ENCODE measurements at places on chromosomes 12 and 14.

DNA sequence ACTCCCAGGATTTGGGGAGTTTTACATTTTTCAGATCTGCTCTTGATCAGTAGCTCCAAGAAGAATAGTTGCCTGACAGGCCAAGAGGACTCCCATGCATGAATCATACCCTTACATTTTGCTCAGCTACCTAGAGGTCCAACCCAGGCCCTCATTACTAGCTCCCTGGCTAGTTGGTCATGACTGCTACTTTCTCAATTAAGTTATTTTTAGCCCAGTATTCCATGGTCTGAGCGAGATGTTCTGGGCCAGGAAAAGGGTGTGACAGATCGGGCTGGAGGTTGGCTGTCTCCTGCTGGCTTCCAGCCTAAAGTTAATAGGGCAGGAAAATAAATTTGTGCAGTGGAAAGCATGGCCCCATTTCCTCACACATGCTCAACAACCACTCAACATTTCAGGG lies 379.2 kb downstream of the GRIN2B start:
- DNase-seq = no peak

- DNase-seq = no peak
Observed at GRCh38 chr14:97315790-97316189, 518.6 kb downstream of the VRK1 start.

- no peak for DNase-seq
Observed at GRCh38 chr14:63282997-63283883, 35.5 kb downstream of the GPHB5 start.

DNA sequence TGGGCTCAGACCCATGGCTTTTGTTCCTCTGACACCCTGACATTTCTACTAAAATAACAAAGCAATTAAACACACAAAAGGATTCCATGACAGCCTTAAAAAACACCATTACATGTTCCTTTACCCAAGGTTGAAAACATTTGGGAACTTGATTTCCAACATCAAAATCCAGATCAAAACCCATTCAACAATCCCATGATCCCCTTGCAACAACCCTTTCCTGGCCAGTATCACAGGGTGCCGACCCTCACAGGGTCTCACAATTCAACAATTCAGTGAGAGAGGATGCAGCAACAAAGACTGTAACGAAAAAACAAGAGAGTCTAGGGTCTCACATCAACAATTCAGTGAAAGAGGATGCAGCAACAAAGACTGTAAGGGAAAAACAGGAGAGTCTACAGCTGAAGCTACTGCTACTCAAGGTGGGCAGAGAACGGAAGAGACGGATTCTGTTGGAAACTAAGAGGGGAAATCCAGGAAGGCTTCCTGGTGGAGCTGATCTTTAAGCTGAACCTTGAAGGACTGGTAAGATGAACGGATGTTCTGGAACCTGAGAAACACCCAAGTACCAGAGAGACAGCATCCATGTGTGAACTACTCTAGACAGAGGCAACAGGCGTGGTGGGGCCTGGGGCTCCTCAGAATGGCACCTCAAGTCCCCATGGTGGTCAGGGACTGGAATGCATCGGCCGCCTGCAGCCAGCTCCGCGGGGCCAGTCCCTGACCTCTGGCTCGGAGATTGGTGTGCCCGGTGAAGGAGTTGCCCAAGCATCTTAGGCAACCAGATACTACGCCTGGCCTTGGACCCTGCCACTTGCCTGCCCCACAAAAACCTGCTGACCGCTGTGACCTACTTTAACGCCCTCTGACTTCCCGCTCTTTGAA lies 22.7 kb upstream of the ZFP36L1 start:
- no peak for DNase-seq

DNA sequence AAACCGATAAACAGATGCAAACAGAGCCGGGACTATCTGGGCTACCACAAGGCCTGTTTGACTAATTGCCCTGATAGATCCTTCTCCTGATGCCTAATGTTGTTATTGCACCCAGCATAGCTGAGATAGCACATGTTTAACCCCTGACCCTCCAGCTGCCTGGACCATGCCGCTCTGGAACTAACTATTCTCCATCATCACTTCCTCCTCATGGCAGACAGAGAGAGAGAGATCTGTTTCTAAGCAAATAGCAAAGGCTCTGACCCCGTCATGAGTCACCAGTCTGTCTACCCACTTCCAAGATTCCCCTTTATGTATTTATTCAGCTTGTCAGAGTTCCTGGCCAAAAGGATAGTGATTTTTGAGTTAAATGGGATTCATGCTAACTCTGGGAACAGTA lies 58.2 kb upstream of the FLRT2 start:
- no peak for DNase-seq

DNA sequence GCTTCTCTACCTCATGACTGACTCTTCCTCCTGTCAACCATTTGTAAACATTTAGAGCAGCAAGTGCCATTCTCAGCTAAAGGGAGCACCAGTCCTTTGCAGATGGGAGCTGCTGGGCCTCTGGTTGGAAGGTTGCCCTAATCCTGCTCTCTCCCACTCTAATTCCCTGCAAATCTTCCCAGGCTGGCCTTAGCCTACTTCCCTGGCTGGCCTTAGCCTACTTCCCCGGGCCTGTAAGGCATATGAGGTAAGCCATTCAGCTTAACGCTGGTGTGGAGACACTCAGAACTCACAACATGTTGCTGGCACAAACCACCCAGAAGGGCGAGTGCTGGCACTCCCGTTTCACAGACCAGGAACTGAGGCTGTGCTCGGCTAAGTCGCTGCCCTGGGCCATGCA lies 69.0 kb downstream of the CPSF2 start:
- no peak for DNase-seq

DNA sequence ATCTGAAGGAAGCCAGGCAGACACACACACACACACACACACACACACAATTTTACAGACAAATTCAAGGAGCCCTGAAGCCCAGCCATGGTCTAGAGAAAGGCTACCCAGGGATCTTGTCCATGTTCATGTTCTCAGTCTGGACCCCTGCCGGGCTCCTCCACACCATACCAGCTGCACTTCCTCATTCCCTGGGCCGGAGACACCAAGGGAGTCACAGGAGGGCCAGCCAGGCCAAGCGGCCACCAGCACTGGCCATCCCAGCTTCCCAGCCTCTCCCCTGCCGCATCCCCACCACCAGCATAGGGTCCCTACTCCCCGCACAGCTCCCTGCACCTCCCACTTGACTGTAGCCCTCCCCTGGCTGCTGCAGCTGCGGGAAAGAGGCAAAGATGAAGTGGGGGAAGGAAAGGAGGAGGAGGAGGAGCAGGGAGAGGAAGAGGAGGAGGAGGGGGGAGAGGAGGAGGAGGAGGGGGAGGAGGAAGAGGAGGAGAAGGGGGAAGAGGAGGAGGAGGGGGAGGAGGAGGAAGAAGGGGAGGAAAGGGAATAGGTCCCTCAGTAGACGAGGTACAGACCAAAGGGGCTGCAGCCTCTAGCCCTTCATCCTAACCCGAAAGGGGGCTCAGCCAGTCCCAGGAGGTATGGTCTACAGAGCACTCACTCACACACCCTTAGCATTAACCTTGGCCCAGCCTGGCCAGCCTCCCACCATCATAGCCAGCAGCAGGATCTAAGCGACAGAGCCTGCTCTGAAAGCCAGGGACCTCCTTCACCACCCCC lies 293.2 kb downstream of the DPF3 start:
- DNase-seq = no peak

GRCh38 chr12:118332511-118332910 lies 40.2 kb downstream of the TAOK3 start:
- no peak for DNase-seq

GRCh38 chr12:58881816-58882215 lies 38.5 kb downstream of the LRIG3 start:
- no peak for DNase-seq

DNA sequence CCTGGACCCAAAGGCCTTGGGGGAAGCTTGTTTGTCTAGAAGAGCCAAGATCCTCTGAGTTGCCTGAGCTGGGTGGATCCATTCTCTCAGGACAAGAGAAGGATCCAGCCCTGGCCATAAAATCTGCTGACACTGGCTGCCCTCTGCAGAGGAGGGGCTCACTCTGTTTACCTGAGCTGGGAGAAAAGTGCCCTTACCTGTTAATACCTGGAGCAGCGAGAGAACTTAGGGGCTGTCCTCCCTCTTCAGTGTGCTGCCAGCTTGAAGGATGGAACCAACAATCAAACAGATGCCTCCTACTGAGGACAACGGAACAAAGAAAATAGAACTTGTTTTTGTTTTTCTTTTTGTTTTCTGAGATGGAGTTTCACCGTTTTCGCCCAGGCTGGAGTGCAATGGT lies 7.3 kb upstream of the KRT7 start:
- no peak for DNase-seq

- DNase-seq = no peak
Observed at GRCh38 chr12:87119713-87120112, 863.5 kb upstream of the MGAT4C start.

- no peak for DNase-seq
Observed at GRCh38 chr12:47901063-47901717, 3.6 kb downstream of the VDR start.

GRCh38 chr14:71536927-71537772 lies 395.1 kb upstream of the RGS6 start:
- no peak for DNase-seq

DNA sequence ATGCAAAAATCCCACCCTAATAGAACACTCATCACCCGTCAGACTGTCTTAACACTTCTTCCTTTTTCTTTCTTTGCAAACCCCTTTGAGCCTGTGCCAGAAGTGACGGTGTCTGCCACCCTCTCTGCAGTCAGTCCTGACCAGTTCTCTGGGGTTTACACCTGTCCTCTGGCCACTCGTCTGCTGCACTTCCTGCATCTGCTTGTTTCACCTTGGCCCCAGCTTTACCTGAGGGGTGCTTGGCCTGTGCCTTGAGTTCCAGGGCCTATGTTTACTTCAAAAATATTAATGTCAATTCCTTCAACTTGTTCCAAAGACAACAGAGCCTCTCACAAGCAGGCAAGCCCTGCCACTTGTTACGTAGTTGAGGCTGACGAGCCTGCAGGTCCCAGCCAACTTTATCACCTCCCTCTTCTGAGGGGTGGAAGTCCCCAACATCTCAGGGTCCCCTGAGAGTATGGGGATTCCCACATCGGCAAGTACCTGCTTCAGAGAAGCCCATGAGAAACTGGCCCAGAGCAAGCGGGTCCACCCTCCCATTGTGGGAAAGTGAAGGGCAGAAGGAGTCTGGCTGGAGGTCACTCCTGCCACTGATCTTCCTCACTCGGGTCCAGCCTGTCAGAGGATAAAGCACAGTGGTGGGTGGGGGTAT lies 205.4 kb downstream of the DAD1 start:
- DNase-seq = no peak

DNA sequence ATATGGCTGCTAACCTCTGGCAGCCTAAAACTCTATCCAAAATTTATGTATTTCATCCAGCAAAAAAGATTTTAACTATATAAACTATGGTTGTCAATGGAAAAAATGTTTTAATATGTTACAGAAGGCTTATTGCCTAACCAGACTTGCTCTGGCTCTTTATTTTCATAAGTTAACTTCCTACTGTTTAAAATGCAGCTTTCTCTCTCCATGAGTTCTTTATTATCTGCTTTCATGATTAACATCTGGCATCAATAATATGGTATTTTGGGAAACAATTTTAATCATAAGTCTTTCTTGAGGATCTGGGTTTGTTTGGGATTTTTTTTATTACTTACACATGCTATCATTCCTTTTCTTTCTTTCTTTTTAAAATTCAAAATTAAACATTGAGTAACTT lies 20.5 kb downstream of the KERA start:
- DNase-seq = no peak

DNA sequence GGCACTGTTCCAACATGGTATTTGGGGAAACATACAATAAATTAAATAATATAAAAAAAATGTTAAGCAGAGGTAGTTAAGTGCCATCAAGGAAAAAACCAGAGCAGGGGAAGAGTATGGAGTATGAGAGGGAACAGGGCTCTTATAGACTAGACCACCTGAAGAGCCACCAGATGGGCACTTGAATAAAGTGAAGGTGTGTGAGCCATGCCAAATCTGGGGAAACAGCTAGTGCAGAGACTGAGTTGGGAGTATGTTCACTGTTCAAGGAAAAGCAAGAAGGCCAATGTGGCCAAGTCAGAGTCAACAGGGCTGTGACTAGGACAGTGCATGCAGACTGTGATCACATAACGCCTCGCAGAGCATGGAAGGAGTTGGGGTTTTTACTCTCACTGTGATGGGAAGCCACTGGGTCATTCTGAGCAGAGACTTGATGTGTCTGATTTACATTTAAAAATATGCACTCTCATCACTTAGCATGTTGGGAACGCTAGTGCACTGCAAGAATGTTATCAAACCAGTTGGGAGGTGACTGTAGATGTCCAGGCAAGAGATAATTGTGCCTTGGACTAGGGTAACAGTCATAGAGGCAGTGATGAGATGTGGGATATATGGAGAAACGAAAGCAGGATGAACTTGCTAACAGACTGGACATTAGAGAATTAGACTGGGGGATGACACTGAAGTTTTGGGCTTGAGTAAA lies 25.6 kb downstream of the NDUFA12 start:
- DNase-seq = no peak

- no peak for DNase-seq
Observed at GRCh38 chr14:22614240-22614799, 16.2 kb downstream of the ABHD4 start.

GRCh38 chr12:52617403-52617785 lies 965 bp downstream of the KRT73 start:
- DNase-seq = no peak

GRCh38 chr12:4562034-4562657 lies at the start of gene DYRK4:
Gene DYRK4 (plus strand): TSS chr12:4562208. CDS start chr12:4562246, 38 bp downstream.
- no peak for DNase-seq

GRCh38 chr12:94867066-94867855 lies 136.2 kb downstream of the NDUFA12 start:
- DNase-seq = no peak

DNA sequence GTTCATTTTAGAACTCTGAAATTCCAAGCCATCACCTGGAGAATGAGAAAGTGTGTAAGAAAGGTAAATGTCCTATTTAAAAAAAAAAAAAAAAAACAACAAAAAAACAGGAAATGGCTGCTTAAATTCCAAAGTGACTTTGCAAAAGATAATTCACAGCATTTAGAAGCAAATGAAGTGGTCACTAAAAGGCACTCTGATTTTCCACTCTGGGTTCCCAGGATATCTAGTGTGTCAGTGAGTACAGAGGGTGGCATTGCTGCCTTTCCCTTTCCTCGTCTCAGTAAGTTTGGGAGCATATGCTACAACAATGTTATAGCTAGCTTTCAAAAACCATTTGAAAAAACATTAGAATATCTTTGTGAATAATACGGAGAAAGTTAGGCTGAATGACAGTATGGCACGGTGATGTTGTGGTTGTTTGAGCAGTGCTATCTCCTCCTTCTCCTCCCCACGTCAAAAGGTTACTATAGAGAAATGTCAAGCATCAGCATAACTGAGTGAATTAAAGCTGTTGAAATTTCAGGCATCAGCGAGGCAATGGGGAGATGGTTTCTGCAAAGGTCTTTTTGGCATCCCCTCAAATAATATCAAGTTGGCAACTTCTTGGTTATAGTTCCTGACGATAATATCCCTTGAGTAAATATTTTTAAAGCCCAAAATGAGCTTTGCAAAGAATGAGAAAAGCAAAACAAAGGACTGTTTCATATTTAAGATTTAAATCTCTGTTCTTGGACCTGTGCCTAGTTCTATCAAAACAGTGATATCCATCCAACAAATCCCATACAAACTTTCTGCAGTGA lies 164.5 kb upstream of the E2F7 start:
- DNase-seq = no peak

All from Jurkat, Clone E6-1 (cell line).